ENCODE measurements at places on chromosomes 16 and 17.
A peak's percentile ranks its signal among the peaks of the same experiment; 100 is the strongest.

DNA sequence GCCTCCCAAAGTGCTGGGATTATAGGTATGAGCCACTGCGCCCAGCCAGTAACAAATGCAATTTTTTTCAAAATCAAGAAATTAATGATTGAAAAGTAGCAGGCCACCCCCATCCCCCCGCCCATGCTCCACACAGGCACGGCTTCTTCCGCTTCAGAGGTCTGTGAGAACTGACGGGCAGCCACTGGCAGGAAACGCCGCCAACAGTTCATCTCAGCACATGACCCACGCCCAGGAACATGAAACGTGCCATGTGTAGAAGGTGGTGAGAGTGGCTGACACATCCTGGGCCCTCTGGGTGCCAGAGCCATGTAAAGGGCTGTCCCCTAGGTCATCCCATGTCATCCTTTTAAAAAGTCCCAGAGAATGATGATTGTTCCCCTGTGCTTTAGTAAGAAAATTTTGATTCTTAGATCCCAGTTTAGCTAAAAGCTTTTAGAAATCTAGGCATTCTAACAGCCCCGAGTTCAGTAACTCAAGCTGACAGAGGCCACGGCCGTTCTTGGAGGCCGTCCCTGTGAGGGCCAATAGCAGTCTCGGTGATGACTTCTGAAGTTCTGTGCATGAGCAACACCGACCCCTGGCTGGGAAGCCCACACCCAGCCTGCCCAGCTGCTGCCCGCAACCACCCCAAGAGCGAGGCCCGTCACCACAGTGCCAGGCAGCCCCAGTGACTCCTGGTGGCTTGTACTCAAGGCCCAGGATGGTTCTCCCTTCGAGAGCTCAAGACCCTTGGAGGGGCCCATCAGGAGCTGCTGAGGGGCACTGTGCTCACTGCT, 52.1 kb downstream of the KLHDC4 start:
- no peak for DNase-seq

DNA sequence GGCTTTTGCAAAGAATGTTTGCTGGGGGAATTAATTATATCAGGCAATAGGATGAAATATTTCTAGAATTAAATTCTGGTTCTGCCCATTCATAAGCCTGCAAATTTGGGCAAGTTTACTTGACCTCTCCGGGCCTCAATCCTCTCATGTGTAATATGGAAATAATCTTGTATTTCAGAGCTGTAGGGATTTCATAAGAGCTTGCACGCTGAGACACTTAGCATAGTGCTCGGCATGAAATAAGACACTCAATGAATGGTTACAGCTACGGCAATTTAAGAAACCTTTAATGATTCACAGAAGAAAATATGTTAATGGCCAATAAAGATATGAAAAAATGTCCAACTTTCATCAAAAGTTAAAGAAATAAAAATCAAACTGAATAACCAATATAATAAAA, 40.6 kb upstream of the PITPNM3 start:
- no peak for DNase-seq

GRCh38 chr17:48236681-48237134, 129.1 kb downstream of the SNX11 start:
- DNase-seq: peak; percentile 91

- no peak for DNase-seq
Observed at GRCh38 chr16:64251742-64252141, 870.1 kb downstream of the CDH11 start.

DNA sequence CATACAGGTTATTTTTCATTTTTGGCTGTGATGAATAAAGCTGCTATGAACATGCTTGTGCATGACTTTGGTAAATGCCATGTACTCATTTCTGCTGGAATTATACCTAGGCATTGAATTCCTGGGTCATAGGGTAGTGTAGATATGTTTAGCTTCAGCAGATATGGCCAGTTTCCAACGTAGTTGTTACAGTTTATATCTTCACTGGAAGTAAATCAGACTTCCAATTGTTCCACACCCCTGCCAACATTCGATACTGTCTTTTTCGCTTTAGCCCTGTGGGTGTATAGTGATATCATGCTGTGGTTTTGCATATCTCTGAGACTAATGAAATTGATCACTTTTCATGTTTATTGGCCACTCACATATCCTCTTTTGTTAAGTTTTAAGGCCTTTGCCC, 50.4 kb downstream of the ARHGAP27 start:
- no peak for DNase-seq

GRCh38 chr16:85006639-85007038, 4.7 kb downstream of the ZDHHC7 start:
- no peak for DNase-seq

GRCh38 chr17:45951941-45952340, 47.1 kb upstream of the STH start:
- DNase-seq: no peak

GRCh38 chr17:70848785-70849184, 679.5 kb downstream of the KCNJ2 start:
- DNase-seq: no peak

DNA sequence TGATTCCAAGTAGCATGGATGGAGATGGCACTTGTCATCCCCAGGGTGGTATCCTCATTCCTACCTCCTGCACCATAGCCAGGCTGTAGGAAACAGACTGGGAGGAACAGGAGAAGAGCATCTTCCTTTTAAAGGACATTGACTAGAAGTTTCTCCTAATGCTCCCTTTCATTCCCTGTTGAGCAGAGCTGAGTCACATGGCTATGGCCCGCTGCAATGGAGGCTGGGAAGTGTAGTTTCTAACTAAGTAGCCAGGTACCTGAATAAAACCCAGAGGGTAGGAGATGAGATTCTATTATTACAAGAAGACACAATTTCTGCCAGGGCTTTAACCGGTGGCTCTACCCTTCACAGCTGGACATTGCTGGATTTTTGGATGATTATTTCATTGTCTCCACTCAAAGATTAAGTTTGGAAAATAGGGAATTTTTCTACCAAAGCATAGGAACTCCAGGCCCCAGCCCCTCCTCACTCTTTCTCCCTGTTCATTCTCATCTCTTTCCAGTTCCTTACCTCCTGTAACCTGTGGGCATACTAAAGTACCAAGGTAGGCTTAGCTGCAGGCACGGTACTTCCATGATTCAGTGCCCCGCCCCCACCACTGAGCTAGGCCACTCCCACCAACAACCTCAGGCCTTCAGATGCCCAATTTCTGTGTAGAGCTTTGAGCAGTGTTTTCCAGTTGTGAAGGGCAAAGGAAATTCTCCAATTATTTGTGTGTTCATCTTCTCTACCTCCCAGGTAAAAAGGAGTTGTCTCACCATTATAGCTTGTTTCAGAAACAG, 378.3 kb downstream of the CDH13 start:
- DNase-seq: no peak

- DNase-seq: no peak
Observed at GRCh38 chr17:37608351-37609169, 658 bp downstream of the SYNRG start.

- no peak for DNase-seq
Observed at GRCh38 chr16:67726106-67727034, 7.3 kb upstream of the GFOD2 start.

GRCh38 chr17:48604770-48605329, at the start of gene HOXB6:
Gene HOXB6, minus strand, starts transcription at chr17:48604986. Its CDS starts 6,836 bp downstream, at chr17:48598150.
- DNase-seq: no peak

DNA sequence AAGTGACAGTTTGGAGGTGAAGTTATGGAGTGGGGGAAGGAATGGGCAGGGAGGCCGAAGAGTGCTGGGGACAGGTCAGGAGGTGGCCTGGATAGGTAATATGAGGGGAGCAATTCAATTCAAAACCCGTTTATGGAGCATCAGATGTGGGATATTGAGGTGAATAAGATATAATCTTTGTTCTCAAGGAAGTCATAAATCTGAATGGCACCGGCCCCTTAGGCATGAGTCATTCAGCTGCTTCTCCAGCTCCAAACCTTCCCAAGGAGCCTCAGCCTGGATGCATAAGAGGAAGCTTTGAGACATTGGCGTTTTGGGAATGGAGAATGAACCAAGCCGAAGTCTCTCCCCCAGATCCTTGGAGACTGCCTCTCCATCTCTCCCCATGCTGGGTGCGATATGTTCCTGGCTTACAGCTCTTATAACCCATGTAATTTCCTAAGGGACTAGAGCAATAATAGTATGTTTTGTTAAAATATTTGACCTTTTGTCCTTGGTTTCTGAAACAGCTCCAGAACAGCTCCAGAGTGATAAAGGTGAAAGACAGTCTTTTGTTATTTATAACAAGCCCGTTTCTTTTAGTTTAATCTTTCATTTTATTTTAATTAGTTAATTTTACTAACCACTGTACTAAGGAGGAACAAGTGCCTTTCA, 1.7 kb downstream of the TUBG2 start:
- no peak for DNase-seq

DNA sequence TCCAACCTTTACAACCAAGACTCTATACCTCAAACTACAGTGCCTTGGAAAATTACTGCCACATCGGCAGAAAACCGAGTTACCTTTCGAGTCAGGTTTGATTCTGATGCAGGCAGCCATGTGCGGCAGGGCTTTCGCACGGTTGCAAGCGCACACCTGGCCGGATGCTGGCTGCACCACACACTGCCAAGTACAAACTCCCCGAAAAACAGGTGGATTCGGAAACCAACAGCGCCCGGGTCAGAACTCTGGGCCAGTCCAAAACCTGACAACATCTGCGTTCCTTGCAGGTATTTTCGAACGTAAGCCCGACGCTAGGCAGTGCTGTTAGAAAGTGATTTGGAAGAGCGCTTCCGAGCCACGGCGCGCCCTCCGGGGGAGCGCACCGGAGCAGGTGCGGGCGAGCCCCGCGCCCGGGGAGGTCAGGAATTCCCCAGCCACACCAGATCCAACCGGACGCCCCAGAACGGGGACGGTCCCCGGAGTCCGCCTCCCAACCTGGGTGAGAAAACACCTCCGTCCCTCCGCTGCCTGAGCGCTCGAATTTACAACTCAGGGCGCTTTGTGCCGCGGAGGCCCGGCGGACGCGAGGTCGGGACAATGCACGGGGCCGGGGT, 1.2 kb downstream of the USP7 start:
- DNase-seq: no peak

GRCh38 chr16:24018485-24018884, 182.7 kb downstream of the PRKCB start:
- DNase-seq: no peak

- DNase-seq: no peak
Observed at GRCh38 chr17:7932483-7932891, 481 bp downstream of the CNTROB start.

Data from HCT116 (cell line).